ENCODE measurements at places on chromosomes 12 and 14. TPM values are rescaled to one million over a fixed set of nuclear protein-coding genes. Genes with fewer than 3 reads are reported as not detected.

The B4GALNT1 gene
- under 0.01 TPM for total RNA-seq

The NXPH4 gene
- not detected for total RNA-seq

The MFAP5 gene
- total RNA-seq = 0.13 TPM

The OAS2 gene
- 16.5 TPM for total RNA-seq

The MYBPC1 gene
- not detected for total RNA-seq

The KRT71 gene
- total RNA-seq = not detected

The FAIM2 gene
- not detected for total RNA-seq

Data from bladder microvascular endothelial cell (primary cell).